ENCODE measurements at places on chromosomes 11 and 22.
A peak's percentile ranks its signal among the peaks of the same experiment; 100 is the strongest.

GRCh38 chr11:77332259-77332658 lies 30.8 kb upstream of the GDPD4 start:
- DNase-seq, result no peak

- DNase-seq, result peak; percentile 50
Measured at GRCh38 chr11:74442636-74443035, 24.7 kb downstream of the KCNE3 start.

- DNase-seq, result no peak
Measured at GRCh38 chr11:65976216-65977176, 15.0 kb downstream of the SART1 start.

- DNase-seq, result no peak
Measured at GRCh38 chr11:44606472-44606871, 41.0 kb downstream of the CD82 start.

DNA sequence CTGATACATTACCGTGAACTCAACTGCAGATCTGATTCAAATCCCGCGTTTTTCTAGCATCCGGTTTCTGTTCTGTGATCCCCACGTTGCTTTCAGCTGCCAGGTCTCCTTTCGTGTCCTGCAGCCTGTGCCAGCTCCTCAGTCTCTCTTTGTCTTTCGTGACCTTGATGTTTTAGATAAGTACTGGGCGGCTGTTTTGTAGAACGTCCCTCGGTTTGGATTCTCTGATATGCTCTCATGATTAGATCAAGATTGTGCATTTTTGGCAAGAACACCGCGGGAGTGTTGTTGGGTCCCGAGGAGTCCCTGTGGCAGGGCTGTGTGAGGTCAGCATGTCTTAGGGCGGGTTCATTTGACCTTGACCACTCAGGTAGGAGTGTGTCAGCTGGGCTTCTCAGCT lies 38.6 kb downstream of the KCNQ1 start:
- DNase-seq, result no peak

- DNase-seq, result no peak
Measured at GRCh38 chr11:125418396-125418795, 77.7 kb downstream of the FEZ1 start.

DNA sequence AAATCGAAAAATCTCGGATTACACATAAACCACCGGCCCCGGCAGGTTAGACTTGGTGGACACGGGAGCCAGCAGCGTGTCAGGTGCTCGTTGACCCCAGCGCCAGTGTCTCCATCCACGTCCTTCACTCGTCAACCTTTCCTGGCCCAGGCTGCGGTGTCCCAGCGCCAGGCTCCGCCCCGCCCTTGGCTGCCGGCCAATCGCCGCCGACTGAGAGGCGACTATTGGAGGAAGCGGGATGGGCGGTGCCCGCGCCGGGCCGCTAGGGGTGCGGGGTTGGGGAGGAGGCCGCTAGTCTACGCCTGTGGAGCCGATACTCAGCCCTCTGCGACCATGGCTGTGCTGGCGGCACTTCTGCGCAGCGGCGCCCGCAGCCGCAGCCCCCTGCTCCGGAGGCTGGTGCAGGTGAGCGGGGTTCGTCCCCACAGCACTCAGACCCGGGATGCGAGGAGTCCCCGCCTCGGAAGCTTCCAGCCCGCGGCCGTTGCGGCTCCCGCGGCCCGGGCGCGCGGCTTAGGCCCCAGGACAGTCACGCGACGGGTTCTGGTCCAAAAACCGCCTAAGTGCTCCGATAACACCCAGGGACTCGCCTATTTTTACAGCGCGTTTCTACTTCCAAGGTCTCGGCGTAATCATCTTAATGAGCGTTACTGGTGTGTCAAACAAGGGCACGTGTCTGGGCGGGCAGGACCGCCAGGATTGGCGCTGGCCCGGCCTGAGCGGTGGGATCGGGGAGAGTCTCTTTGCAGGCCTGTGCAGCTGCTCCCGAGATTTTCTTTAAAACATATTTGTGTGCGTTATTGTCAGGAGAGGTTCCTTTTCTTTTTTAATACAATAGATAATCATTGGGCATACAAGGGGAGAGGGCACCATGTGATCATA lies at the start of gene ACAT1:
Gene ACAT1, plus strand, starts transcription at position 294 of the 882 bp plus-strand sequence. Its CDS starts 40 bp downstream, at position 334.
- DNase-seq, result peak; percentile 90

DNA sequence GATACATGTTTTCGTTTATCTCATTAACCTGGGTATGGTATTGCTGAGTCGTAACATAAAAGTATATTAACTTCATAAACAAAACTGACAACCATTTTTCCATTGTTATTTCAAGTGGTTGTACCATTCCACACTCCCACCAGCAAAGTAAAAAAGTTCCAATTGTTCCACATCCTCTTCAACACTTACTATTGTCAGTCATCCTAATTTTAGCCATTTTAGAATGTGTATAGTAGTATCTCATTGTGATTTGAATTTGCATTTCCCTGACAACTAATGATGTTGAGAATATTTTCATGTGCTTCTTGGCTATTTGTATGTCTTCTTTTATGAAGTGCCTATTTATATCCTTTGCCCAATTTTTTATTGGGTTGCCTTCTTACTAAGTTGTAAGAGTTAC lies 10.5 kb upstream of the CD3E start:
- DNase-seq, result no peak

- DNase-seq, result no peak
Measured at GRCh38 chr11:68362801-68363379, 50.5 kb downstream of the LRP5 start.

- peak; percentile 74 for DNase-seq
Measured at GRCh38 chr22:20080776-20081654, 974 bp downstream of the DGCR8 start.

- peak; percentile 94 for DNase-seq
Measured at GRCh38 chr11:86515297-86516094, 140.8 kb downstream of the CCDC81 start.
